ENCODE measurements at places on chromosomes 7 and 10.

GRCh38 chr7:151394076-151395035 is 15.5 kb downstream of the WDR86 start:
- no peak for DNase-seq

DNA sequence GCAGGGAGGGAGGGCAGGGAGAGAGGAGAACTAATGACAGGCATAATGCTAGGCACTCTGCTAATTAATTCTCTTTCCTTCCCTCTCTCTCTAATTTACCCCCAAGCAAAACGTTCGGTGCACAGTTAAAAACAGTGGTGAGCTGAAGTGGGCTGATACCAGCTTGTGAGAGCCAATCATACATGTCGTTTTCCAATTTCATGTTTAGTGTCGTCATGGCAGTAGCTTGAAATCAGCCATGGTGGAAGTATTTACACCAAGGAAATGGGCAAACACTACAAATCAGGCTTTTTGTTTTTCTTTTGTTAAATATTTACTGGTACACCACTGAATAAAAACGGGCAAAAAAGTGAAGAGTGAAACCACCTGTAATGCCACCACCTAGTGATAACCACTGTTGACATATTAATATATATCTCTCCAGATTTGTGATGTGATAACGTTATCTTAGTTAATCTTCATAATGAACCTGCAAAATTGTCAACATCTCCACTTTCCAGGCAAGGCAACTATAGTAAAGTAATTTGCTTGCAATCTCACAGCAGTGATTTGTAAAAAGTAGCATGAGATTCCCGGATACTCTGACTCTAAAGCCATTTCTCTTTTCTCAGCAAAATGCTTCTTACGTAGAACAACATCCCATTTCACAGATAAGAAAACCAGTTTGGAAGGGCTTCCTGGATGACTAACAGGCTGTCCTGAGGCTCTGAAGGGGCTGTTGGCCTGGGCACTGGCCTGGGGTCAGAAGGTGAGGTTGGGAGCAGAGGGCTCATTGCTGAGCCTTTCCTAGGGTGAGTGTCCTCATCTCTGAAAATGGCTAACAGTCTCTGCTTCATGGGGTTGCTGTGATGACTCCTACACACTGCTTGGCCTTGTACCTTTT is 83.7 kb downstream of the ATXN7L1 start:
- no peak for DNase-seq

DNA sequence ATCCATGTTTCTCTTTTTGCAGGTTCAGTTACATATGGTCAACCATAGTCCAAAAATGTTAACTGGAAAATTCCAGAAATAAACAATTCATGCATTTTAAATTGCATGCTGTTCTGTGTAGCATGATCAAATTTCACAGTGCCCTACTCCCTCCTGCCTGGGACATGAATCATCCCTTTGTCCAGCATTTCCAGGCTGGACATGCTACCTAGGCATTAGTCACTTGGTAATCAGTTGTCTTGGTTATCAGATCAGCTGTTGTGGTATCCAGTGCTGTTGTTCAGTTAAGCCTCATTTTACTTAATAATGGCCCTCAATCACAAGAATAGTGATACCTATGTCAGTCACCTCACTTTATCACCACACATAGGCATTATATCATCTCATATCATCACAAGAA is 7.3 kb upstream of the PNLIP start:
- DNase-seq = no peak

DNA sequence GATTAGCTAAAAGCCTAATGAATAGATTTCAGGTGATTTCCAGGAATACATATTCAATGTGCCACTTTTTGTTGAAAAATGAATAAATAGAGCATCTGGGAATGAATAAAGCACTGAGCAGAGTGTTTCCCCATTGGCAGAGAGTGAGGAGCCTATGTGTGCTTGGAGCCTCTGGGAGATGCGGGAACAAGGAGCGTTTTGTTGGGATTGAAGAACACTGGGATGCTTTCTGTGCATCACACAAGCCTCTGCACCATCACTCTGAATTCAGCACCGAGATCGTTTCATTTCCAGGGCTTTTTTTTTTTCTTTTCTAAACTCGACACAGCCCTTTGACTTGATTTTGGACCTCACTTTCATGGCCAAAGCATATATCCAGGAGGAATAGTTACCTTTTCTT is 111.4 kb downstream of the BAMBI start:
- no peak for DNase-seq

DNA sequence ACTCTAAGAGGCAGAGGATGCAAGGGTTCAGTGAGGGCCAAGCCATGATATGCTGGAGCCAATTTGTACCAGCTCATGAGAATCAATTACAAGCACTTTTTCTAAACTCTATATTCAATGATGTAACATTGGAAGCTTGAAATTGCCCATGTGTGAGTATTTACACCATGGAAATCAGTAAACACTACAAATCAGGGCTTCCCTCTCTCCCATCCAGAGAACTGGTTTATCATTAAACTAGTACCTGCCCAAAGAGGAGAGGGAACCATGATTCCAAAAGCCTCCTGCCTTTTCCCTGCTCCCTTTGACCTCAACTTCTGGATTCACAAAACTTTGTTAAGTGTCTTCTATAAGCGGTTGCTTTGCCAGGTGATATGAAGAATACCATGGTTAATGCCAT is 52.5 kb upstream of the BICC1 start:
- no peak for DNase-seq
